ENCODE measurements at places on chromosomes 2 and 18. TPM values are rescaled to one million over a fixed set of nuclear protein-coding genes. Genes with fewer than 3 reads are reported as not detected.

GRCh38 chr18:8657873-8658470 lies 47.4 kb upstream of the MTCL1 start:
- DNase-seq: no peak

Gene DSG4
- not detected for polyA plus RNA-seq

Gene TSPYL6
- 0.13 TPM for polyA plus RNA-seq

DNA sequence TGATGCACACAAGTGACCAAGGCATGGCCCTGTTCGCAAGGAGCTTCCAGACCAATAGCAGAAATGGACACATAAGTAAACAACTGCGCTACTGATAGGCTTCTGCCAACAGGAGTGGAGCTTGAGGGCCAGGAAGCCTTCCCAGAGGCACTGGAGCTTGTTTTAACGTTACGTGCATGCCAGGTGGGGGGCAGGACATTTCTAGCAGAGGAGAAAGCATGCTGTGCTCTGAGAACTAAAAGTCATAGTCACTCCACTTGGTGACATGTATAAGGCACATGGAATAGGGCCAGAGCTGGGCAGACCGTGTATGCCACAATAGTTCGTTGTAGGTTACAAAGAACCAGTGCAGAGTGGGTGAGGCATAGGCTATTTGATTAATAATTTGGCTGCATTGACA lies 184.2 kb downstream of the NEDD4L start:
- DNase-seq: no peak

Gene TFPI
- polyA plus RNA-seq: 39.0 TPM

Gene HOXD1
- polyA plus RNA-seq: 10.1 TPM

- peak; percentile 14 for DNase-seq
Observed at GRCh38 chr2:99451280-99451679, 38.5 kb downstream of the REV1 start.

Gene IMPACT
- 74.0 TPM for polyA plus RNA-seq

Data from left kidney (tissue), 8 donors.